ENCODE measurements at places on chromosomes 5 and 9.

DNA sequence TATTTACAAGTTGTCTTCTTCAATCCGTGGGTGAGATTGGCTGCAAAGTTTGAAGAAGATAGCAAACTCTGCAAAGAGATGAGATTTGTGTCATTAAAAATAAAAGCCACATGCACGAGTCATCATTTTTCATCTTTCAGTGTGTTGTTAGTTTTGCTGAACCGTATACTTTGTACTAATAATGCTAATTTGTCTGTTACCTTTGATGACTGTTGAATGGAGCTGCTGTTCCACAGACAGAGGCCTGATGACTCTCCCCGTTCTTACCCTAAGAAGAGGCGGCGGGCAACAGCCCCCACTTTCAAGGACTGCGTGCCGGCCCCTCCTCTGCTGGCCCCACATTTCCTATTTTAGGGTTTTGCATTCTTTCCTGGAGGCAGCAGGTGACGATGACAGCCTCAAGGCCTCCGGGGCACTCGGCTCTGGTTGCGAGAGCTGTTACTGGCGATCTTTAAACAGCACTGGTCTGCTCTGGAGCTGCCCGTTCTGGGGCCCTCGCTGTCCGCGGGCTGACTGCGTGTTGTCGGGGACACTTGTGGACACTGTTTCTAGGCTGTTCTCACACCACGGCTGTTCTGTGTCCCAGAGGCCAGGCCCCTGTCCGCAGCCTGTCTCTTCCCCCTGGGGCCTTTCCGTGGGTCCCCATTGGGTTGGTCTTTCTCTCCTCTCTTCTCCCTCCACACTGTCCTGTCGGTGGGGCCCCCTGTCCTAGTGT is 35.1 kb downstream of the NDUFS6 start:
- no peak for DNase-seq

DNA sequence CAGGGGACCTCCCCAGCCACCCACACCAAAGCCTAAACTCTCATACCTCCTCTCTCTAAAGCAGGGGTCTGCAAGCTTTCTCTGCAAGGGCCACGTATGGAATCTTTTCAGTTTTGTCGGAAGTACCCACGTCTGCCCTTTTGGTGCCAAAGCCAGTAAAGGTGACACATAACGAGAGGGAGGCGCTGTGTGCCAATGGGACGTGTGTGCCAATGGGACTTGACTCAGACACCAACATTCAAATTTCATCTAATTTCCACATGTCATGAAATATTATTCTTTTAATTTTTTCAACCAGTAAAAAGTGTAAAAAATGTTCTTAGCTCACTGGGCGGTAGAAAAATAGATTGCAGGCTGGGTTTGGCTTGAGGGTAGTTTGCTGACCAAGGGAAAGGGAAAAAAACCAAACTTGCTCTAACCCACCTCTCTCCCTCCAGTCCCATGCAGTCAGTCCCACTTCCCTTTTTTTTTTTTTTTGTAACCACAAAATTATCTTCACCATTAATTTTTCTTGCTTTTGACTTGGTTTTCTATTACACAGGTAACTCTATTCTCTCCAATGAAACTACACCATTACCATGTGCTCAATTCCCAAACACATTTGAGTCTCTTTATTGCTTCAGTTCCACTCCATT is 25.5 kb downstream of the OR2V1 start:
- no peak for DNase-seq

DNA sequence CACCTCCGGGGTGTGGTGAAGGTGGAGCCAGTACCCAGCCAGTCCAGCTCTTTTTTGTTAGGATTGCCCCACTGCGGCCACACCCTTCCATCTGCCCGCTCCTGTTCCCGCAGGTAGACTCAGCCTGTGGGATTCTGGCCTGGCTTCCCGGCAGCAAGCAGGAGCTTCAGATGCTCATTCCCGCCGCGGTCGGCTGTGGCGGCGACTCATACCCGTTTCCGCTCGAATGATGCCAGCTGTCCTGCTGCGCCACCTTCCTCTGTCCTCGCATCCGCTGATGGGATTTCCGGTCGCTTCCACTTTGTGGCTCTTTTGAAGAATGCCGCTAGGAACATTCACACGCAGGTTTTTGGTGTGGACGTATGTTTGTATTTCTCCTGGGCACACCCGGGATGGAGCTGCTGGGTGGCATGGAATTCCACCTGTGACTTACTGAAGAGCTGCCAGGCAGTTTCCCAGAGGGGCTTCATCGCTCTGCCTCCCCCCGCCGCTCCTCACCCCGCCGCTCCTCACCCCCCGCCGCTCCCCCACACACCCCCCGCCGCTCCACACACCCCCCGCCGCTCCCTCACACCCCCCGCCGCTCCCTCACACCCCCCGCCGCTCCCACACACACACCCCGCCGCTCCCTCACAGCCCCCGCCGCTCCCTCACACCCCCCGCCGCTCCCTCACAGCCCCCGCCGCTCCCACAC is 60.3 kb downstream of the TENT4A start:
- DNase-seq, result no peak

DNA sequence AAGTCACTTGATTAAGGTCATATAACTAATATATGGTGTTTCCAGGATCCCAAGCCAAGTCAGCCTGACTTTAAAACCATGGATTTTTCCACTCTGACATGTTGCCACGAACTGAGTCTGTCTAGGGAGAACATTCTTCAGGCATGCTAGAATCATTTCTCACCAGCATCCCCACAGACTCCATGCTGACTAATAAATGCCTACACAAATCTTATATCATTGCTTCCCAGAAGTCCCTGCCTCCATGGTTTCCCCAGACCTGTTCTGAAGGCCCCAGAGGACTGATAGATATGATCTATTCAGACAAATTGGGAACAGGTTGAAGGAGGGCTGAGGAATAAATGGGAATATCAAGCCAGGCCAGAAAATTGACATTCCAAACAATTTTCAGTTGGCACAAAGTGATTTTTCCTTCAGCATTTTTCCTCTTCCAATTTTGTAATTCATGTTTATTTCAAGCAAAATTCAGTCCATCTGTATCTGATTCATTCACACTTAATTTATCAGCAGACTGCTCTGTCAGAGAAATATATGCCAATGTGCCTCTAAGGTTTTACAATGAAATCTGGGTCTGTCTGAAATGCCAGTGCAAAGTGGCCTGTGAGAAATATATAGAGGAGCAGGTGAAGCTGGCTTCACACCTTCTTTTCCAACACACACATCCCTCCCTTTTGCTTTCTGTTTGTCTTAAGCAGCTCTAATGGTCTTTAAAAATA is 413.6 kb upstream of the TNC start:
- DNase-seq, result no peak

DNA sequence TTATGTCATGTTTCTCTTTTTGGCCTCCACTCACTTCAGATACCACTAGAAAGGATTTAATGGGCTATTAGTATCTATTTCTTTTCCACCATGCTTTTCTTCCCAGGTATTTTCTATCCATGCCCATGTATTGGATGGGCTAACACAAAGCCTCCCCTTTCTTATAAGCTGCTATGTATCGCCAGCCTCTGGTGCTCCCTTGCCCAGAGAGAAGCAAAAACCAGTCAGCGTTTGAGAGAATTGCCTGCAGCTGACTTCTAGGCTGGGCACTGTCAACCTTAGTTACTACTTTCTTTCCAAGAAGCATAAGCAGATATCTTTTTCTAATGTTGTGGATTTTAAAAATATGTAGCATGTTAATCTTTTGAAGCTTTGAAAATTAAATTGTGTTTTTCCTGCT is 30.2 kb upstream of the HSPB3 start:
- DNase-seq, result no peak

GRCh38 chr9:34550681-34551270 is 28.0 kb upstream of the ENHO start:
- no peak for DNase-seq

- no peak for DNase-seq
Observed at GRCh38 chr9:137222190-137223077, at the start of gene RNF208. RNF208 (minus strand) TSS chr9:137222240; CDS start chr9:137221212, 1,028 bp downstream.

DNA sequence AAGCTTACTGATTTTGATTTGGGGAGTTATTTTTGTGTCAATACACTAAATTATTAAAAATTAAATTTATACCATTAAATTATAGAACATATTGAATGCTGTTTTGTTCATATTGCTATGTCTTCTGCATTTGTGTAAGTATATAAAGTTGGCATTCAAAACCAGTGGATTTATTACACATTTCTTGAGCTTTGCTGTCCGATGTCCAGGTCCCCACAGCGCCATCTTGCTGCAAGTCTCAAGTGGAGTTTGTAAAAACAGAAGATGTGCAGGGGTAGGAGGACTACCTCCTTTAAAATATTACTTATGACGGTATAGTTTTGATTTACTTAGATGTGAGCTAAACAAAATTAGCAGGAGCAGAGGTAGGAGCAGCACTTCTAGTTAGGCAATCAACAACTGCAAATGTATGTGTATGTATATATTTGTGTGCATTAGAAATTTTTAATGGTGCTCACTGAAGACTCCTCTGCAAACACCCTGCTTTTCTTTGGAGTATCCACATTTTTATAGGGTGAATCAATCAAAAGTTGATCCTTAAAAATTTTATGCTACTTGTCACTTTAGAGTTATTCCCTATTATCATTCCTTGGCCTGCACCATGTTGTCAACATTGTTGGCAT is 37.4 kb downstream of the CPEB4 start:
- no peak for DNase-seq

GRCh38 chr9:97831843-97832636 is 21.0 kb upstream of the FOXE1 start:
- DNase-seq, result no peak

DNA sequence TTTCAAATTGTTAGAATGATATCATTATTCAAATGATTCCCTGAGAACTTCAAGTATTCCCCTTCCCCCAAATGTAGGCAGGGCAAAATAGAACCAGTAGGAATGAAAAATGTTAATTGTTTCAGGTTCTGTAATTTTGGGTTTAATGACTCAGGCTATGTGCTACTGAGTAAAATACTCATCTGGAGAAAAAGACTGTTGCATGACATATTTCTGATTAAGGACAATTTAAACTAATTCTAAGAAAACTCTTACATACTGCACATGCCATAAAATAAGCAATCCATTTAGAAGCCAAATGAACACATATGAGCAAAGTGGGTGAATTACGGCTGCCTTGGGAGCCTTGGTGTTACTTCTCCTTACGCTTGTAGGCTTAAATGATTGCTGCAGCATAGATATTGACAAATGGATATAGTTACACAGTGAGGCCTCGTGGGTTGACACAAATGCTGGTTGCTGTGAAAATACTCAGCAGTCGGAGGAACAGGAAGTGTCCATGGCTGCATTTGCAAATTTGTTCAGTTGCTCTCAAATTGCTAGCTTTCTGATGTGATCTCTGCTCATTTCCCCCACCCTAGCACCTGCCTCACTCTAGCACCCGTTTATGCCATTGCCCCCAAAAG is 174.9 kb upstream of the DMAC1 start:
- DNase-seq, result no peak

DNA sequence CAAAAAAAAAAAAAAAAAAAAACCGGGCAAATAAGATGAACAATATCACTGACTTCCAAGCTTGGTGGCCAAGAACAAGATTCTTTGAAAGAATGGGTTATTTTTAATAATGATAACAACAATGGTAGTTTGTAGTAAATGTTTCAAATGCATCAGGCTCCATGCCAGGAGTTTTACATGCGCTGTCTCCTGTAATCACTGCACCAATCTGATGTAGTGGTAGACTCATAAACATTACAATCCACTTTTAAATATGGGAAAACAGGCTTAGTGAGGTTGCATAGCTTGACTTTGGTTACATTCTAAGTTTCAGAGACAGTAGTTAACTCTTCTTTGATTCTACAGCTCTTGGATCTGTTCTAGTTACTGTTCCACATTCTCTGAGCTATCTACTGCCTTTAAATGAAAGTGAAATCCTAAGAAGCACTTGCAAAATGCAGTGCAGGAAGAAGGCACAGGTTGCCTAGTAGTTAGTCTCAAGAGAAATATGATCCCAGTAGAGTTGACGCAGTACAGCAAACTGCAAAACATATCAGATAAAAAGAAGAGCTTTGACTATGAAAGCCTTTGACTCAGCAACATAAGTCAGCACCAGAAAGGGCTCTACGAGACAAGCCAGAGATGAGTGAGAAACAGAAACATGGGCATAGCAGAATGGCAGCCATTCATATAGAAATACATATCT is 62.1 kb downstream of the PDE4D start:
- no peak for DNase-seq

- no peak for DNase-seq
Observed at GRCh38 chr9:129627556-129628440, 1.8 kb downstream of the NTMT1 start.

GRCh38 chr9:121688681-121689080 is 37.2 kb downstream of the DAB2IP start:
- DNase-seq, result no peak

DNA sequence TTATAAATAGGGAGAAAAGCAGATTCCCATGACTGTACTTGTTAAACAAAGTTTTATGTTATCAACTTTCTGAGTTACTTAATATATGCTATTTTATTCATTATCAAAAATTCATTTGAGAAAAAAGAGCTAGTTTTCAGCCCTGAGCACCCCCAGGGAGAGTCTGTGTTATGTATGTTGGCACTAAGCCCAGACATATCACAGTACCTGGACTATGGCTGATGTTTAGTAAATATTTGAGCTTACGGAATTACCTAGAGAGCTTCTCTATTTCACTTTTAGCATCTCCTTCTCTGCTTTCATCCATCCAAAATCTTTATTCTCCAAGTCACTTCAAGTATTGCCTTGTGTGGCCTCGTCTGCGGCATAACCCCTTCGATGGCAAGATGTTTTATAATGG is 225.9 kb upstream of the PCSK5 start:
- DNase-seq, result no peak

GRCh38 chr5:56513141-56513540 is 280.0 kb upstream of the ANKRD55 start:
- DNase-seq, result no peak

- DNase-seq, result no peak
Observed at GRCh38 chr5:143142596-143143435, 260.7 kb downstream of the NR3C1 start.

- DNase-seq, result no peak
Observed at GRCh38 chr5:108521011-108521700, 139.3 kb upstream of the FBXL17 start.

GRCh38 chr9:86733929-86734328 is 213.4 kb downstream of the GAS1 start:
- no peak for DNase-seq

DNA sequence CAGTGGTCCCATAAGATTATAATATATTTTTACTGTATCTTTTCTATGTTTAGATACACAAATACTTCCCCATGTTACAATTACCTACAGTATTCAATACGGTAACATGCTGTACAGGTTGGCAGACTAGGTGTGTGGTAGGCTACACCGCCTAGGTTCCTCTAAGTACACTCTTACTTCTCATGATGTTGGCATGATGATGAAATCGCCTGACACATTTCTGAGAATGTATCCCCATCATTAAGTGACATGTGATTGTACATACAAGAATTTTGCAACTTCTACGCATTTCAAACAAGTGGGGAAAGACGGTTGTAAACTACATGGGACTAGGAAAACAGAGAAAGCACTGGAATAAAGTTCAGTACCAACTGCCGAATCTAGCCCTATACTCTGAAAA is 53.3 kb downstream of the SETX start:
- DNase-seq, result no peak

GRCh38 chr5:2759696-2760461 is 8.4 kb upstream of the IRX2 start:
- no peak for DNase-seq
